Activated T-helper 17 cell treated with anti-CD3 and anti-CD28 coated beads, Interleukin-2, amount 50 U/mL, for 72 hours (primary cell): ENCODE measurements at places on chromosomes 7 and 10. TPM values are rescaled to one million over a fixed set of nuclear protein-coding genes. Genes with fewer than 3 reads are reported as not detected.

INHBA gene
- total RNA-seq = not detected

TMEM229A gene
- total RNA-seq = not detected

DNA sequence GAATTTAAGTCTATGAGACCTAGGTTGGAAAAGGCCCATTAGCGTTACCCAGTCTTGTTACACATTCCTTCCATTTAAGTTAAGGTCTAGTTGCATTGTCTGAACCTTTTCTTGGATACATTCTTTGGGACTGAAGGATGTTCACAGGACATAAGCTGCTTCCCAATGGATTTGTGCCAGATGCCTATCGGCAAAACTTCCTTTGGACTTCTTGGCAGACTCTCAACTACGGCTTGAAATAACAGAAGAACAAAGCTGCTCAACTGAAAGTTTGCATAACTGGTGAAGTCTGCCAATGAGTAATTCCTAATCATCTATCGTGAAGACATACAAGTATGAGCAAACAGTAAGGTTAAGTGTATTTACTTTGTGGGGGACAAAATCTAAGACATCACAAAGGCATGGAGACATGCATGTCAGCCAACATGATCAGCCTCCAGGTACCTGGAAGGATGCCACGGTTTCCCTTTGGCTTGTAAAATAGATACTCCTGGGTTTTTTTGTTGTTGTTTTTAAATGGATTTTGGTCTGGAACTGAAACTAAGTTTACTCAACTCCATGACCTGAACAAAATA is 35.4 kb downstream of the MALSU1 start:
- ATAC-seq = no peak

- ATAC-seq = no peak
Observed at GRCh38 chr10:65838811-65839210, 1087.0 kb upstream of the LRRTM3 start.

GRCh38 chr10:103828107-103828506 is 27.3 kb downstream of the SH3PXD2A start:
- no peak for ATAC-seq

DNA sequence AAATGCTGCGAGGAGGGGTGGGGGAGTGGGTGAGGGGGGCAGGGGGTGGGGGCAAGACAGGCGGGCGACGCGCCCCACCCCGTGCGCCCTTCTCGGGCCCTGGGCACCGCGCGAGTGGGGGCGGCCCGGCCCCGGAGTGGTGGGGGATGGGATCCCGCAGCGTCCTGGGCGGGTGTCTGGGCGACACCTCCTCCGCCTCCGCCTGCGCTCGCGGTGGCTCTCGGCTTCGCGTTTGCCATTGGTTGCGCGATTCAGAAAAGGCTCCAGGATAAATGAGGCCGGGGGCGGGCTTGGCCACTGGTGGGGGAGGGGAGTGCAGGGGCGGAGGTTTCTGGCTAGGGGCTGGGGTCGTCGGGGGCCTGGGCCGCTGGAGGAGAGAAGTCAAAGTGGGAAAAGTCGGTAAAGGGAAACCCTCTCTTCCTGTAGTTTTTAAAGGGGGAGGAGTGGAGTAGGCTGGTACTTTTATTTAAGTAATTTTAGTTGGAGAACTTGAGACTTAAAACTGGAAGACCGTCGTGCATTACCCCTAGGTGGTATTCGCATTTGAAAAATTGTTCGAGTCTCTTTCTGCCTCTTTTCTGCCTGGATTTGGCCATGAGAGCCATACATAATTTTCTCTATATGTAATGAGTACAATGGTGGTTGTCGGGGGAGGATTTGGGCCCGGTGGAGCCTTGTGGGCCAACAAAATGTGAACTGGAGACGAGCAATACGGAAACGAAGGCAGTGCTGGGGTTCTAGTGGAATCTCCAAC is 992 bp upstream of the IGF2BP3 start:
- no peak for ATAC-seq

GRCh38 chr10:103490986-103491314 is 2.6 kb upstream of the NEURL1 start:
- ATAC-seq = peak; percentile 27
